Suppressor macrophage treated with lipopolysaccharide for 1 hour (primary cell): ENCODE measurements at places on chromosomes 12 and 14.
A peak's percentile ranks its signal among the peaks of the same experiment; 100 is the strongest.

GRCh38 chr14:68449561-68450181 lies 343.2 kb downstream of the ZFP36L1 start:
- no peak for DNase-seq

- no peak for DNase-seq
Measured at GRCh38 chr14:104339361-104339760, 201.0 kb downstream of the KIF26A start.

- DNase-seq: peak; percentile 65
Measured at GRCh38 chr12:6532927-6533652, 1.2 kb upstream of the GAPDH start.

DNA sequence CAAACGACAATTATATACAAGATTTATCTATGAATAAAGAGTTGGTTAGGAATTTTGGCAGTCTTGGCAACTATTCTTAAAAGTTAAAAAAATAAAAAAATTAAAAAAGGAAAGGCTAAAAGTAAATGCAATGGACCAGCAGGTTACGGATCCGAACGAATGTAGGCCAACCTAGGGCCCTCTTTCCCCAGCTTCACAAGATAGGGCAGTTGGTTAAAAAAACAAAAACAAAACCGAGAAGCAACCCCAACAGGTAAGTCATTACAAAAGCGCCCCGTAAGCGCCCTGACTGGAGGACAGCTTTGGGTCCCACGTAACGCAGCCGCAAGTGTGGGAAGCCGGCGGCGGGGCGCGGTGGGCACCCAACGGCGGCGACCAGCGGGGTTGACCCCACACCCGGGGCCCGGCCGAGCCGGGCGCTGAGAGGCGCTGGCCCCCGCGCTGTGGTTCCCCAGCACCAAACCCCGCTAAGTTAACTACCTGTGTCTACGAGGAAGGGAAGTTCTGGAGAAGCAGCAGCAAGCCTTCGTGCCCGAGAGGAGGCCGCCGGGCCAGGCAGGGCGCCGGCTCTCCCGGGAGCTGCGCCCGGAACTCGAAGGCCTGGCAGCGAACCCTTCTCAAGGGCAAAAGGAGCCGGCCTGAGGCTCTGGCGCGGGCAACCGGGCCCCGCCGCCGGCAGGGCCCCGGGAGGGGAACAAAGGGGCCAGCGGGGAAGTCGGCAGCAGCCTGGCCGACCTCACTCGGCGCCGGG lies 882 bp downstream of the HECTD1 start:
- no peak for DNase-seq

GRCh38 chr14:54567224-54567638 lies 303 bp downstream of the SAMD4A start:
- DNase-seq: no peak

DNA sequence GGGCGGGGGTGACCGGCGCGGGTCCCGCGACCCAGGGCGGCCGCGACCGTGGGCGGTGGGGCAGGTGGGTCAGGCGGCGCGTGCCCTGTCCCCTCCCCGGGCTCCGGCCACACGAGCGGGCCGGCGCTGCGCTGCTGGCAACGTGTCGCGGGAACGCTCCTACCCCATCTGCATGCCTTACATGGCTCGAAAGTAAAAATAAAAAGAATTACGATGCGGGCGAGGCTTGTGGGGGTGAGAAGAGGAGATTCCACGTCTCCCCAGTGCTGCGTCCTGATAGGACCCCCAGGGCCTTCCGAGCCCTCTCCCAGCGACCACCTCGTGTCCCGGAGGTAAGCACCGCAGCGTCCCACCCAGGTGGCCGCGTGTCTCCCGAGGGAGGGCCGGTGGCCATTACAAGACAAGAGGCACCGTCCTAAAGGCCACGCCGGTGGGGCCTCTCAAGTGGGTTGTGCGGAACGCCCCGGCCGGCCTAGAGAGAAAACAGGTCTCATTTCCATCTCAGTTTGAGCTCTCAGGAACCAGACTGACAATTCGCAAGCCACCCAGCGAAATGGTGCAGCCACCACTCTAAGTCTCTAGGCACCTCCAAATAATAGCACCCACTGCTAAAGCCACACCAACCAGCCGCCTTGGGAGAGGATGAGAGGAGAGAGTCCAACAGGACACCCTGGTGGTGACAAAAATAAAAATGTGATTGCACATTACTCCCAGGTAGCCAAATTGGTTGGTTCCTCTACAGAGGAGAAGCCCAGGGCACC lies 612 bp upstream of the FOXN3 start:
- DNase-seq: peak; percentile 62

DNA sequence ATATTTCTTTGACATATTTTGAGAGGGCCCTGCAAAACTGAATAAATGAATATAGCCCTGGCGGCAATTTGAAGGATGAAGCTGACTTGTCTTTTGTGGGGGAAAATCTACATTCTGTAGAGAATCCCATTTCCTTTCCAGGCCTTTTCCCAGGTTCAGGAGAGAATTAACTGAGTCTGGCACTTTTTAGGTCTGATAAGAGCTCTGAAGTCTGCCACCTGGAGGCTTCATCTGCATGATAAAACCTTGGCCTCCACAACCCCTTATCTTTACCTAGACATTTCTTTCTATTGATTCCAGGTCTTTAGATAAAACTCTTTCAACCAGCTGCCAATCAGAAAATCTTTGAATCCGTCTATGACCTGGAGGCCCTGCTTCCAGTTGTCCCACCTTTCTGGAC lies 299.4 kb downstream of the ETNK1 start:
- DNase-seq: no peak

DNA sequence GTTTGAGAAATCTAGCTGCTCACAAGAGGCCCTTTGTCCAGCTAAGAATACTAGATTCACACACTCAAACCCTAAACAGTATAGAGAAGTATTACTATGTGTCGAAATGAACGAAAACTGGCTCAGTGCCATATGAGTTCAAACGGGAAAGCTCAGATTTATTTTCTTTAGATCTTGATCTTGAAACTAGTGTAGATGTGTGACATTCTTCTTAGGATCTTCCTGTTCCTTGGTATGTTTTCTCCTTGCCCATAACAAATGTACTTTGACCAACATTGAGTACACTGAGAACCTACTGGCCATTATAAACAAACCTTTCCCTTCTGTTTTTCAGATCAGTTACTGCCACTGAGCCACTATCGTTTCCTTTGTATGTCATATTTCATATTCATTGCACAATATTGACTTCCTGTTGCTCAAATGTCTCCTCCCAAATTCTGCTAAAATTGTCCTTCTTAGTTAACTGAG lies 21.3 kb downstream of the MYBPC1 start:
- peak; percentile 71 for DNase-seq

DNA sequence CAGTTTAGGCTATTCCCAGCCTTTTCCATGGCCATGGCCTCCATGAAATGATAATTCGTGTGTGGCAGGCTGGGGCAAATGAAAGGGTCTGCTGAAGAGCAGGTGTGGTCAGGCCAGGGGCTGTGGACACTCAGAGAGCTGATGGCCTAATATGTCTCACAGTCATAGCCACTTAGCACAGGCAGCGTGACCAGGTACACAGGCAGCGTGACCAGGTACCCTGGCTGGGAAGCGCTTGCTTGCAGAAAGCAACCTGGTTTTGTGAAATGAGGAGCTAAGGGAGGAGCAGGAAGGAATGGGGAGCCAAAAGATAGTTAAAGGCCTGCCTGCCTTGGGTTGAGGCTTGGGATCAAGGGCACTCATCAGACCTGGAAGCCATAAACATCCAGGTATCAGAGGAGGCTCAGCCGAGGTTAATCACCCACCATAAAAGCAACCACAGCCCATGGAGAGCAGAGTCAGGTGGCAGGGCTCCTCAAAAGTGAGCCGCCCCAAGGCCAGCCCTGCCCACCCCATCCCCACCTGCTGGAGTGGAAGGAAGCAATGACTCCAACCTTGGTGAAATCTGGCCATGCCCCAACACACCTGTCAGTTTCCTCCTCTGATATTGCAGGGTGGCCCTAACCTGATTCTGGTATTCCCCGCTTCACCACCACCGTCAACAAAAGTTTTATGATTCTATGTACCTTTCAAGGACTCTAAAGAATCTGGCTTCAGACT lies 8.0 kb upstream of the KRT8 start:
- DNase-seq: no peak

GRCh38 chr12:12606781-12607589 lies 4.7 kb upstream of the CREBL2 start:
- peak; percentile 73 for DNase-seq
